Hematopoietic multipotent progenitor cell (in vitro differentiated cells): ENCODE measurements at places on chromosomes 1 and 21.

DNA sequence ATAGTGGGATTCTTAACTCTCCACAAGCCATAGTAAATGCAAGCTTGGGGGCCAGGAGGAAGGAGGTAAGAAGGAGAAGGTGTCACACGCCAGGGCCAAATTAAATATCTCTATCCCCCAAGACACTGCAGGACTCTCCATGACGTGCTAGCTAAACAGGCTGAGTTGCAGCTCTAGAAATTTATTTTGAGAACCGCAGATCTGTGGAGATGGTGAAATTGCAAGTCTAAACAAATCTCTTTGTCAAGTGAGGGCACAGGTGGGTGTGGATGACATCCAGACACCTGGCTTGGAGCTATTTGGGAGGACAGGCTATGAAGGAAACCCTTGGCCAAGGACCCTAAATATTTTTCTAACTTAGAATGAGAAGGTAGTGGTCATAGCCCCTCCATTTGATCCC, 39.5 kb upstream of the USP1 start:
- DNase-seq, result no peak

DNA sequence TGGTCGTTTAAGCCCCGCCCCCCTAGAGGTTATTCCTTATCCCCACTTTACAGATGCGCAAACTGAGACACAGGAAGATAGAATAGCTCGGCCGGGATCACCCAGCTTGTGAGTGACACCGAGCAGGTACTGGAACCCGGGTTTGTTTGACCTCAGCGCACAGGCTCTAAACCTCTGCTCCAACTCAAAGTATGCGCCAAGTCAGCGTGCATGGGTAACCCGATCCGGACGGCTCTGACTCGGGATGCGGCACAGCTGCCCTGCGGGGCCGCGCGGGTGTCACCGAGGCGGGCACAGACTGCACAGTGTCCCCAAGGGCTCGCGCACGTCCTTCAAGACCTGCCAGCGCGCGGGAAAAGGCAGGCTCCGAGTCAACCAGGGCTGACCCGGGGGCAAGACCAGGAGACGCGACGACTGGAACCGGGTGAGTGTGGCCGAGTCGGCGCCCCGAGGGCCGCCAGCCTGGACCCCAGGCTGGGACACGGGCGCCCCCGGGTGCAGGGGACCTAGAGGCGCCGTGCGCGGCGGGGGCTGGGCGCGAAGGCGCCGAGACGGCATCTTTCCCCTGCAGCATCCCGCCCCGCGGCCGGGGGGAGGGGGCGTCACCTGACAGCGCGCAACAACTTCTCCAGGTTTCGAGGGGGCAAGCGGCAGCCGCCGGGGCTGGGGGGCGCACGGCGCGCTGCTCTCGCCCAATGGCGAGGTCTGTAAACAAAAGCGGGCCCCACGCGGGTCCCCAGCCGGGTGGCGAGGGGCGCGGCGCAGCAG, 101.9 kb upstream of the SOD1 start:
- no peak for DNase-seq

GRCh38 chr1:43296207-43296606, 4.6 kb upstream of the TIE1 start:
- no peak for DNase-seq

DNA sequence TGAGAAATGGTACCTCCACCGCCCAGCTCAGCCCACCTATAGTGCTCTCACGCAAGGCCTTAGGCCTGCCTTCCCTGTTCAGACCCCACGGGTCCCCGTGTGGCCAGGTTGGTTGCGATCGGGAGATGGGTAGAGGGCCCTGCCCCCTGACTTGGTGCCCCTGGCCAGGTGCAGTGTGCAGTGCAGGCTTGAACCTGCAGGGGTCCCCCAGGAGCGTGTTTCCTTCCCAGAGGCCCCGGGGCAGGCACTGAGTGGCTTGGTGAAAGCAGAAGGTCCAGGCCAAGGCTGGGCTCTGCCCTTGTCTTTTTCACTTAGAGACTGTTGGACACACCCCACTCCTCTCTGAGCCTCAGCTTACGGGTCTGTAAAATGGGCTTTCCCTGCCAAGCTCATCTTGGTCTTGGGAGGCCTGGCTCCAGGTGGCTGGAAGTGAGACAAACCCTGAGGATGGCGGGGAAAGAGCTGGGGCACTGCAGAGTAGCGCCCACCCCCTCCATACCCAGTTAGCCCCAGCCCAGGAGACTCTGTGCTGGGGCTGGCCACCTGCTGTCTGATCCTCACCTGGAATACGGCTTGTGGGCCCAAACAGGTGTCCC, 9.3 kb upstream of the HES5 start:
- DNase-seq, result no peak

DNA sequence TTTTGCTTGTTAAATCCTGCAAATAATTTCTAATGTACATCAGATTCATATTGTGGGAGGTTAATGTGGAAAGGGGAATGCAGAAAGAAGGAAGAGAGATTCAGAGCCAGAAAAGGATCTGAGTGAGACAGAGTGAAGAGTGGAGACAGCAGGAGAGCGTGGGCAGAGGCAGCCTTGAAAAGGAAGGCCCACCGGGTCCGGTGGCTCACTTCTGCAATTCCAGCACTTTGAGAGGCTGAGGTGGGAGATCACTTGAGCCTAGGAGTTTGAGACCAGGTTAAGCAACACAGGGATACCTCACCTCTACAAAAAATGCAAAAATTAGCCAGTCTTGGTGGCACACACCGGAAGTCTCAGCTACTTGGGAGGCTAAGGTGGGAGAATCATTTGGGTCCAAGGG, 222.0 kb upstream of the RAB4A start:
- DNase-seq, result no peak

- DNase-seq, result peak; percentile 68
Measured at GRCh38 chr1:151716771-151717631, at the start of gene CELF3. TSS of gene CELF3 (minus strand) at chr1:151716803. CDS start at chr1:151716020, 783 bp downstream.

DNA sequence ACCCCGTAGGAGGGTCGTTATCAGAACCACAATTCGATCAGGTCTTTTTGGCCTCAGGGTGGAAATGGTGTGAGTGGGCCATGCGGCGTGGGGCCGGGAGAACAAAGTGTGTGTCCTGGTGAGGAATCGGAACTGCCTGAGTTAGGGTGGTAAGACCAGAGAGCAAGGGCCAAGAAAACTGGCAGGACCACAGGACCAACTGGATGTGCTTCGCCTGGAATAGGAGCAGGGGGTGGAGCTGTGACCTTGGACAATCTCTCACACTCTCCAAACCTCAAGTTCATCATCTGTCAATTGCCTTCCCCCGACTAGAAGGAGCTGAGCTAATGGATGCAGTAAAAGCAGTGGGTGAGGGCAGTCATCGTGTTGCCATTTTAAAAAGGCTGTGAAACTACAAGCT, 59.5 kb downstream of the NAV1 start:
- DNase-seq, result no peak

DNA sequence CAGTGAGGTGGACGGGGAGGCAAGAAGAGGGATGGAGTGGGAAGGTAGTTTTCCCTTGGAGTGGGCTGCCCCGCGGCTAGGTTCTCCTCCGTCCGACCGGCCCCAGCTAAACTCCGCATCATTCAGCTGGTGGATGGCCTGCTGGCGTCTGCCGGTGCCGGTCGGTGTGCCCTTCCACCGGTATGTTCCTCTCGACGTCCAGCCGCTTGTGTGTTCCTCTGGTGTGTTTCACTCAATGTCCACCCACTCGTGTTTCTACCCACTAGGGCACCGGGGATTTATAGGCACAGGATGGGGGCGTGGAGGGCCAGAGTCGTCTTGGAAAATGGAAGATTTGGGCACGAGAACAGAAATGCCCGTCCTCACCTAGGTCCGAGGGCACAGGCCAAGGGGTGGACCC, 931.7 kb upstream of the B3GALT2 start:
- no peak for DNase-seq

GRCh38 chr1:53562291-53562980, 103.2 kb downstream of the DMRTB1 start:
- DNase-seq, result no peak

DNA sequence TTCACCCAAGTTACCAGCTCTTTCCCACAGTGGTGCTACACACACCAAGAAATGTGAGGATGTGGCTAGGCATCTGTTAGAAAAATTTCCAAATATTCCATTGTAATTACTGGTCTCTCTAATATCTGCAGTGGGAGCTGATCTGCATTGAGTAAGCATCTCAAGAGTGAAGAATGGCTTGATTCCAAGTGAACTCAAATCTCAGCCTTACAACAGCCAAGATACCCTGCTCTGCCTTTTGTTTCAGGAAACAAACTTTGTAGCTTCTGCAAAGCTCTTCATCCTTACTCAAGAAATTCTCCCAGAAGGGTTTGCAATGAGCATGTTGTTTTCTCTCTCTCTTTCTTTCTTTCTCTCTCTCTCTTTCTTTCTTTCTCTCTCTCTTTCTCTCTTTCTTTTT, 181.1 kb downstream of the FCRL5 start:
- no peak for DNase-seq

GRCh38 chr1:50427818-50428779, 4.9 kb upstream of the DMRTA2 start:
- DNase-seq, result no peak

DNA sequence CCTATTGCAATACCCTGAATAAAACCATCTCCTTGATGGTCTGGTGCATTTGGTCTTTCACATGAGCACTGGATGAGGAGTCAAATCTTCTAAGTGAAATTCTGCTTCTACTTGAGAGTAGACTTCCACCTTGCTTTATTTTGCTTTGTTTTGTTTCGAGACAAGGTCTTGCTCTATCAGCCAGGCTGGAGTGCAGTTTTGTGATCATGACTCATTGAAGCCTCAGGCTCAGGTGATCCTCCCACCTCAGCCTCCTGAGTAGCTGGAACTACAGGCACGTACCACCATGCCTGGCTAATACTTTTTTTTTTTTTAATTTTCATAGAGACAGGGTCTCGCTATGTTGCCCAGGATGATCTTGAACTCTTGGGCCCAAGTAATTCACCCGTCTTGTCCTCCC, 65.8 kb upstream of the F3 start:
- no peak for DNase-seq

- DNase-seq, result no peak
Measured at GRCh38 chr21:42490720-42491119, 5.3 kb downstream of the RSPH1 start.

DNA sequence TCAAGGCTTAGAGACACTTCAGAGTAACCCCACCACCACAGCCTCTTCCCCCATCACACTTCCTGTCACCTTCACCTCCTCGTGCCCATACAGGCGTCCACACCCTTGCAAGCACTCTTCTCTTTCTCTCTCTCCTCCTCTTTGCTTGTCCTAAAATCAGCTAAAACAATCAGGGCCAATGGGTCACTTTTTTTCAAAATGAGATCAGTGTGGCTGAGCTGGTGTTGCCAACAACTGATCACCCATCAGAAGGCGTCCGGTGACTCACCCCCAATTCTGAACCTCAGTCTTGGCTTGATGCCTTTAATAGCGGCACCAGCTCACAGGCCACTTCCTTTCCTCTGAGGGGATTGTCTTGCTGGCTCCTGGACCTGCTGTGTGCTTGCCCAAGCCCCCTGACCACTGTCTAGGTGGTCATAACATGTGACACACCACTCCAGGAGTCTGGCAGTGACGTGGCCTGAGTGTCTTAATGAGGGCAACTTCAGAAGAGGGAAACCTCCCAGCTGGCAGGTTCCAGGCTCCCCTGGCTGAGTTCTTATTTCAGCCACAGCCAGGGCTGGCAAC, 1.6 kb downstream of the DRAXIN start:
- peak; percentile 84 for DNase-seq

DNA sequence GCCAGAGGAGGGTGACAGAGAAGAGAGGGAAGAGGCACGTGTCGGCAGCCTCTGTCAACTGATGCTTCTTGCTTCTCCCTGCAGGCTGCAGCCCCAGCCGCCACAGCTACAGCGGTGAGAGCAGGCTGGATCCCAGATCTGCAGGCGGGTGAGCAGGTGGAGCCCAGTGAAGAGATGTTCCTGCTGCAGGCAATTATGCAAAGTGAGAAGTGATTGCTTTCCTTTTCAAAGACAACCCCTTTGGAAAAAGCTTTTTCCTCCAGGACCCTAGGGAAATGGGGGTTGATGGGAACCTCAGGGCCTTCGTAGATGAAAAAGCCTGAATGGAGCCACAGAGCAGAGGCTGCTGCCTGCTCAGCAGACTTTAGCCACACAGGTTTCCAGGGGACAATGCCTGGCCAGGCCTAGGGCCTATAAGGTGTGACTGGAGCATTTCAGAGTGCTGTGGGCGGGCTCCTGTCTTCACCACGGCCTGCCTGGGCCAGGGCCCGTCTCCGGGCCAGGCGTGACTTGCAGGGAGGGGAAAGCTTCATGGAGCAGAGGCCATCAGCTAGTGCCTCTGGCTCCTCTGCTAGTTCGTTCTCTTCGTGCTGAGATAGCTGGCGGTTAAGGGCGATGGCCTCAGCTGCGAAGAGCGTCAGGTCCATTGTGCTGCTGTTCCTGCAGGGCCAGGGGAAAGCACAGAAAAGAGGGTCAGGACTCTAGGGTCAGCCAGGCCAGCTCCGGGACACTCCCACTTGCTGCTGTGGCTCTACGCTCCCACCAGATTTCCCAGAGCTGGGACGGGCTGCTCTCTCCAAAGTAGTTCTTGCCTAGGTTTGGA, 6.9 kb upstream of the KNCN start:
- DNase-seq, result no peak

DNA sequence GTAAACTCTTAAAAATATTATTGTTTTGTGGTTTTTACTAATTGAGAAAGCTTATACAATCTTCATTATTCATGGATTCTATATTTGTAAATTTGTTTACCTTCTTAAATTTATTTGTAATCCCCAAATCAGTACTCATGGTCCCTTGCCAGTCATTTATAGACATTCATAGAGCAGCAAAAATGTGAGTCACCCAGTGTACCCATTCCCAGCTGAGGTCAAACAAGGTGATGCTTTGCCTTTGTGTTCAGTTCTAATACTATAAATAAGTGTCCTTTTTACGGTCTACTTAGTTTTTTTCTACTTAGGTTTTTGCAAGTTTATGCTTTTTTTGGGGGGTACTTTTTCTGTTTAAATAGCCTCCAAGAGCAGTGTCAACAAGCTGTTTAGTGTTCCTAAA, 36.1 kb downstream of the SORT1 start:
- no peak for DNase-seq

GRCh38 chr1:161096530-161096929, 1.6 kb upstream of the KLHDC9 start:
- DNase-seq, result no peak

DNA sequence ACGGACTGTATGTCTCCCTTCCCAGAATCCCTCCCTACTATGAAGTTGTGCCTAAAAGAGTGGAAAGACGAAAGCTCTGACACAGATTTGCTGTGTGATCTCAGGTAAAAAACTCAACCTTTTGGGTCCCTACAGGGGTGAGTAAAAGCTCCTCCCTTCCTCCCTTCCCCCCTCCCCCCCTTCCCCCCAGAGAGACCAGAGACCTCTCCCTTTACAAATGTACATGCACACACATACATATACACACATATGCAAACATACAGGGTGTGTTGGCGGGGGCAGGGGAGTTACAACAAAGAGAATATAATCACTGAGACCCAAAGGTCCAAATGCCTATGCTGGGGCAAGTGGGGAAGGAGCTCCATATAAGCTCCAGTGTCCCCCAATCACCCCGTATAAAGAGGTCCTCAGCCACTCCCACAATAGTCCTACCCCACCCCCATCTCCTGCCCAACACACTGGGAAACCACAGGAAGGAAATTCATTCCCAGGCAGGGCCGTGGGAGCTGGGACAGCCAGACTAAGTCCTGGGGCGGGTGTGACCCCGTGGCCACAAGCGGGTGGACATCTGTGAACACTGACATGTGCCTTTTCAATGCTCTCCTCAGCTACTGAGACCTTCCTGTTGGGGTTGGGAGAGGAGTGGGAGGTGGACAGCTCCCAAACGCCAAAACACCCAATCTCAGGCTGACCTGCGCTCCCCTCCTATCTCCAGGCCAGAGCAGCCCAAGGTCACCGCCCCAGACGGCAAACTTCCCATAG, 2.0 kb downstream of the MEF2D start:
- no peak for DNase-seq

- DNase-seq, result peak; percentile 35
Measured at GRCh38 chr1:101781201-101781831, 215.4 kb downstream of the OLFM3 start.
